ENCODE measurements at places on chromosomes 3 and 15. TPM values are rescaled to one million over a fixed set of nuclear protein-coding genes. Genes with fewer than 3 reads are reported as not detected.

Gene EOGT
- total RNA-seq: 23.0 TPM

Gene OR5K2
- not detected for total RNA-seq

Gene ACTRT3
- 7.1 TPM for total RNA-seq

Gene GOLGA6B
- total RNA-seq: under 0.01 TPM

Gene SLC22A13
- 0.09 TPM for total RNA-seq

Gene MESP2
- 1.9 TPM for total RNA-seq

Gene AHSG
- not detected for total RNA-seq

Gene EPHA3
- 0.16 TPM for total RNA-seq

Gene CD200
- total RNA-seq: under 0.01 TPM

Gene ACY1
- 34.7 TPM for total RNA-seq

Gene STIMATE
- total RNA-seq: 10.3 TPM

Gene RTP3
- total RNA-seq: not detected

Gene PLD1
- total RNA-seq: 9.5 TPM

Gene OCA2
- not detected for total RNA-seq

Gene PLAAT1
- total RNA-seq: not detected

Gene POPDC2
- total RNA-seq: 0.26 TPM
